Activated T-cell treated with anti-CD3 and anti-CD28 coated beads for 24 hours (primary cell): ENCODE measurements at places on chromosomes 7 and 10.

DNA sequence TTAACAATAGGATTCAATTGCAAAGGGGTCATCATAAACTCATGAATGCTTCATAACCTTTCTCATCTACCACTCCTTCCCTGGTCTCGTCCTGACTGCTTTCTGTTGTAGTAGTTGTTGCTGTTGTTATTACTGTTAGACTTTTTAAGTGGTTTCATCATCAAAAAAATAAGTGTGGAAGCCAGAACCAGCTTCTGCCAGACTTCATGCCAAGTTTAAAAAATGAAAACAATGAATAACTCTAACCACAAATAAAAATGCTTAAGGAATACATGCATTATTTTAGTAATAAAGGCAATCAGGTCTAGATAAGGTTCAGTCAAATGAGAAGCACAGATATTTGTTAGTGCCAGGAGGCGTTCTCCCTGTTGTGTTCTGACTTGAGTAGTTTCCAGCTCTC is 85.4 kb downstream of the PCLO start:
- DNase-seq = no peak

DNA sequence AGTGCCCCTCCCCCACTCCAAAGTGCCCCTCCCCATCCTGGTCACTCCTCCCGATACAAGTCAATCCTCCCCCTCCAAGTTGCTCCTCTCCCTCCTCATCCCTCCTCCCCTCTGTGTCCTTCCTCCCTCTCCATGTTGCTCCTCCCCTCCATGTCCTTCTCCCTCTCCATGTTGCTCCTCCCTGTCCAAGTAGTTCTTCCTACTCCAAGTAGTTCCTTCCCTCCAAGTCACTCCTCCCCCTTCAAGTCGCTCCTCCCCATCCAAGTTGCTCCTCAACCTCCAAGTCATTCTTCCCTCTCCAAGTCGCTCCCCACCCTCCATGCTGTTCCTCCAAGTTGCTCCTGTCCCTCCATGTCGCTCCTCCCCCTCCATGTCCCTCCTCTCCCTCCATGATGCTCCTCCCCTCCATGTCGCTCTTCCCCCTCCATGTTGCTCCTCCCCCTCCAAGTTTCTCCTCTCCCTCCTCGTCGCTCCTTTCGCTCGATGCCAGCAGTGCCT is 8.6 kb upstream of the WBP1L start:
- DNase-seq = no peak

DNA sequence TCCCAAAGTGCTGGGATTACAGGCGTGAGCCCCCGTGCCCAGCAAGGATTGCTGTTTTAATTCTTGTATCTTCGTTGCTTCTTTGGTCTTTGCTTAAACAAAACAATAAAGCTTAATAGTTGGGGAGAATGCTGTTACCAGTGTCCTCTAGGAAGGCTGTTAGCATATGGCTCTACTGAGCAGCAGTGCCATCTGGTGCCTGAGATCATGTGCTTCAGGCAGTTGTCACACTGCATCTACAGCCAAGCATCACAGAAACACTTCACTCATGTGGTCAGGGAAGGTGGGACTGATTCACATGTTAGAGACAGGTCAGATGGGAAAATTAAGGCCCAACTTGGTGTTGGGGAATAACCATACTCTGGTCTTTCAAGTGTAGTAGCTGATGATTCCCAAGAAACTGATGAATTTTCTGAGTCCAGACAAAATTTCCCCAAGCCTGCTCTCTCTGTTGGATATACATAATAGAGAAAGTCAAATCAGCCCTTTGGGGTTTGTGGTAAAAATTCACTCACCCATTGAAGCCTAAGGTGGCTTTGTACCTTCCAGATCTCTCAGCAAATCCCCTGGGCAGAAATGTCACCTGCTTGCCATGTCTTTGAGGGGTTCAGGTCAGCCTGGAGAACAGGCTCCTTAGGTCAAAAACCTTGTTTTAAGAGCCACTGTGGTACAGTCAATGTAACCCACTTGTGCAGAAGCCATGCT is 28.4 kb downstream of the UBE2D4 start:
- DNase-seq = peak; percentile 3

- no peak for DNase-seq
Observed at GRCh38 chr10:60818134-60818770, 40.0 kb downstream of the CDK1 start.

GRCh38 chr7:110762546-110763225 is 328.2 kb upstream of the LRRN3 start:
- no peak for DNase-seq

GRCh38 chr7:17229228-17229627 is 69.2 kb upstream of the AHR start:
- DNase-seq = no peak

DNA sequence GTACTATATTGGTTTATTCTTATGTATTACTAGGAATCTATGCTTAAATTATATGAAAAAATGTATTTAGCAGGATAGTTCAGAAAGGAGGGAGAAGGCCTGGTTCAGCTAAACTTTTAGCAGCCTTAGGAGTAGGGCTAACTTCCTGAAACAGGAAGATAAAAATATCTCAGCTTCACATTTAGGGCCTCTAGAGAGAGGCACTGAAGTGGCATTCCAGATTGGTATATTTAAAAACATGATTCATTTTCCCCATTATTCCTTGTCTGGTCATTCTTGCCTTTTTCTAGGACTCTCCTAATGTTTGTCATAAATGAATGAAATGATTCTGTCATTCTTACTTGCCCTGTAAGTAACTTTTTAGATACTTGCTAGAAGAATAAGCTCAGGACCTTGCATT is 63.0 kb upstream of the CYP26C1 start:
- DNase-seq = no peak

DNA sequence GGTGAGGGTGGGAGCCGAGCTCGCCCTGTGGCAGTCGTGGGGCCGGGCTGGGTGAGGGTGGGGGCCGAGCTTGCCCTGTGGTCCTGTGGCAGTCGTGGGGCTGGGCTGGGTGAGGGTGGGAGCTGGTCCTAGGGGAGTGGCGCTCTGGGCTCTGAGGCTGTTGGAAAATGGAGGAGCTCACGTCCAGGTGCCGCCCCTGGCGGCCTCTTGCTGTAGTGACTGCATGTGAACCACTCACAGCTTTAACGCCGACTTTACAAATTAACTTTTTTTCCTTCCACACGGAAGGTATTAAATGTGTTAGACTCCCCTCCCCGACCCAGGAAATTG is 312.6 kb downstream of the WDR37 start:
- DNase-seq = peak; percentile 30

- DNase-seq = no peak
Observed at GRCh38 chr7:87028636-87029035, 30.8 kb downstream of the ELAPOR2 start.
